ENCODE measurements at places on chromosomes 2 and 18.

DNA sequence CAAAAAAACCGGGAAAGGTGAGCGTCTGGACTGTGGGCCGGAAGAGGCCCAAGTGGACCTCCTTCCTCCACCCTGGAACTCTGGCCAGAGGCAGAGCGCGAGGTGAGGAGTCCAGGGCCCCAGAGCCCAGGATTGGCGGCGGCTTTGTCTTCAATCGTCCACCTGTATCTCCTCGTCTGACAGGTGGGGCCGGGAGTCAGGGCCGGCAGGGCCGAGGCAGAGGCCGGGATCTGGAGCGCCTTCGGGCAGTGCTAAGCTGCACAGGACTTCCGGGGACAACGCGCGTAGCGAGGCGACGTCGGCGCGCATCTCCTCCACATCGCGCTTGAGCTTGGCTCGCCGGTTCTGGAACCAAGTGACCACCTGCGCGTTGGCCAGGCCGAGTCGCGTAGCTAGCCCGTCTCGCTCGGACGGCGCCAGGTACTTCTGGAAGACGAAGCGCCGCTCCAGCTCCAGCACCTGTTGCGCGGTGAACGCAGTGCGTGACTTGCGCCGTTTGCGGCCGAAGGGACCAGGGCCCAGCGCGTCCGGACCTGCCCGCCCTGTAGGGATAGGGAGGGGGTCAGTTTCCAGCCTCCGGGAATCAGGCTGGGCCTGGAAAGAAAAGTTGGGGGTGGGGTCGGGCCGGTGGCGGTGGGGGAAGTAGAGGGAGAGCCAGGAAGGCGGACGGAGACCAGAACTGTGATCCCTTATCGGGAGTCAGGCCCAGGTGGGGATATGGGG, 1.5 kb downstream of the LBX2 start:
- DNase-seq: no peak

GRCh38 chr2:8121826-8122513, 559.9 kb upstream of the ID2 start:
- no peak for DNase-seq

DNA sequence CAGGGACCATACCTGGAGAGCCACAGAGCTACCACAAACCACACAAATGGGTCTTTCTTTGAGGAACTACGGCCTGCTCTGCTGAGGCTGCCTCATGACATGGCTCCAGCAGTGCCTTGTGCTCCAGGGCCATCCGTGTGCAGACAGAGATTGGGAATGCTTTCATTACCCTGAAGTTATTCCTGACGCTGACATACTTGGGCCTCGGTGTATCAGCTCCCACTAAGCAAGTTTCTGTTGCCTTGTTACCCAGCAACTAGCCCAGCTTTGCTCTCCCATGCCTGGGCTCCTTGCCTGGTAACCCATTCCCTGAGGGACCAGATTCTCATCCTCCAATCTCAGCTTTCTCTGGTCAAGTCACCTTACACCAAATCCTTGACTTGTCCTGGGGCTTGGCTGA, 80.3 kb upstream of the FZD7 start:
- DNase-seq: no peak

GRCh38 chr2:74858281-74858680, 24.4 kb downstream of the HK2 start:
- DNase-seq: no peak

- DNase-seq: no peak
These were observed 194.8 kb downstream of the TFCP2L1 start for GRCh38 chr2:121090088-121090715.

GRCh38 chr2:234494361-234495250, 2.3 kb downstream of the ARL4C start:
- no peak for DNase-seq

DNA sequence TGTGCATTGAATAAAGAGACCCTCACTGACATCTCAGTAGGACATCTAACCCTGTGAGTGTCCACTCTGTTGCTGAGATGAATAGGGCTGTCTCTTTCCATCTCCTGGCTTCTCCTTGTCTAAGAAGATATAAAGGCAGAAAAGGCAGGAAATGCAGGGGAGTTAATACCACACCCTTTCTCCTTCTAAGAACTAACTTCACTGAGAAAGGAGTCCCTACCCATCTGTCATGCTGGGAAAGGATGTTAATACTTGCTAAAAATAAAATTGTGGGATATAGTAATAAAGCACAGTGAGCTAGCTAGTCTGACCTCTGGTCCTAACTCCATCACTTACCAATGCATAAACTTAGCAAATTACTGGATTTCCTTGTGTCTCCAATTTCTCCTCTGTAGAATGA, 213.9 kb upstream of the FIGN start:
- no peak for DNase-seq

GRCh38 chr2:55425431-55425831, 5.8 kb upstream of the CCDC88A start:
- no peak for DNase-seq

- no peak for DNase-seq
These were observed 25.5 kb downstream of the ITPRID2 start for GRCh38 chr2:181916726-181917718.

GRCh38 chr18:73669297-73669696, 478.3 kb downstream of the FBXO15 start:
- no peak for DNase-seq

- no peak for DNase-seq
These were observed 52.9 kb upstream of the SERPINB2 start for GRCh38 chr18:63834471-63835113.

DNA sequence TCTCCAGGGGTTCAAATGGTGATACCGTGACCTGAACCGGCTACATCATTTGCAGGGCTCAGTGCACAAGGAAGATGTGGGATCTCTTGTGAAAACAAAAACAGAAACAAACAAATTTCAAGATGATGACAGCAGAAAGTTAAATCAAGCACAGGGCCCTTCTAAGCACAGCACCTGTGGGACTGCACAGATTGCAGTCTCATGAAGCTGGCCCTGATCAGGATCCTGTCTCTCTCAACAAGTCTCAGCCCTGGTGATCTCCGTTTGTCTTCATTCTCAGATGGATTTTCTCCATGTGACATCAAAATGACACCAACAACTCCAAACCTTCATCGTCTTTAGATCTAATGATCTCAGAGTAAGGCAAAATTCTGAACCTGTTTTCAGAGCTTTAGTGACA, 39.7 kb downstream of the LTBP1 start:
- no peak for DNase-seq

- no peak for DNase-seq
These were observed 77.0 kb downstream of the ANTXR1 start for GRCh38 chr2:69089998-69090397.

- no peak for DNase-seq
These were observed 269.6 kb downstream of the CDH20 start for GRCh38 chr18:61602836-61603235.

Data from HFF-Myc (cell line).